Nephron progenitor cell (in vitro differentiated cells): ENCODE measurements at places on chromosomes 12 and 14.

- DNase-seq, result no peak
Observed at GRCh38 chr12:87988534-87988933, 40.7 kb downstream of the C12orf50 start.

DNA sequence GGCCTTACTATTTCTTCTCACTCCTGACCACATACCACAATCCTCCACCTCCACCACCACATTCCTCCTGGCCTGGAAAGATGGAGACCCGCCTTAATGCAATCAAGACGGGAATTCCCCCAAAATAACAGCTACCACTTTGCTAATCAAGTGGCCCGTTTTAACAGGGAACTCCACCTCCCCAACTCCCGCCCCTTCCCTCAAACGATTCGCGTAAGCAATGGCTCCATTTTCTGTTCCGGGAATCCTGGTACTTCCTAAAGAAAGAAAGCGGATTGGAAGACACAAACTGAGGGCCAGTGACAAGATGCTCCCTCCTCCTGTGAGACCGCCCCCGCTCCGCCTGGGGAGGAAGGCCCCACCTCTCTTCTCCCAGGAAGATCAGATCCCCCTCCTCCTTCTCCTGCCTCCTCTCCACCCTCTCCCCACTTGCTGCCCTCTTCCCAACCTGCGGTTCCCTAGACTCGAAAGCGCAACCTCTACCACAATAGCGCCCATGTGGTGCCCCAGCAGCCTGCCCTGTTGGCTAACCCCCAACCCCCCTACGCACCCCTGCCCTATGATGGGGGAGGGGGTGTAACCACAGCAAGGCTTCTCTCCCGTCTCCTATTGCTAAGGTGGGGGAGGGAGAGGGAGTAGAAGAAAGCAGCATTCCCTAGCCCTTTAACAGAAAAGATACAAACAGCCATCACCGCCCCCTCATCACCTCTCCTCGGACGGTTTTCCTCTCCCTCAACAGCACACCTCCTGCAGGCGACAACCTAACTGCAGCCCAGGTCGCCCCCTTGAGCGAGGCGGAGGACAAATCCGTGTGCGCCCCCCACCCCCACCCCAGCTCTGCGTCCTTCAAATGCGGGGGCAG, 777 bp downstream of the ARF3 start:
- peak; percentile 80 for DNase-seq

GRCh38 chr12:104792570-104792969, 165.5 kb downstream of the SLC41A2 start:
- DNase-seq, result no peak

GRCh38 chr12:7369274-7369729, 65.4 kb downstream of the ACSM4 start:
- no peak for DNase-seq

GRCh38 chr12:107622001-107622400, 63.6 kb upstream of the PWP1 start:
- DNase-seq, result peak; percentile 26

GRCh38 chr12:63882844-63883243, 38.3 kb downstream of the SRGAP1 start:
- peak; percentile 47 for DNase-seq

GRCh38 chr12:92539976-92540781, 162.6 kb upstream of the PLEKHG7 start:
- DNase-seq, result peak; percentile 25

- peak; percentile 19 for DNase-seq
Observed at GRCh38 chr12:14854586-14855183, 11.4 kb upstream of the ART4 start.

DNA sequence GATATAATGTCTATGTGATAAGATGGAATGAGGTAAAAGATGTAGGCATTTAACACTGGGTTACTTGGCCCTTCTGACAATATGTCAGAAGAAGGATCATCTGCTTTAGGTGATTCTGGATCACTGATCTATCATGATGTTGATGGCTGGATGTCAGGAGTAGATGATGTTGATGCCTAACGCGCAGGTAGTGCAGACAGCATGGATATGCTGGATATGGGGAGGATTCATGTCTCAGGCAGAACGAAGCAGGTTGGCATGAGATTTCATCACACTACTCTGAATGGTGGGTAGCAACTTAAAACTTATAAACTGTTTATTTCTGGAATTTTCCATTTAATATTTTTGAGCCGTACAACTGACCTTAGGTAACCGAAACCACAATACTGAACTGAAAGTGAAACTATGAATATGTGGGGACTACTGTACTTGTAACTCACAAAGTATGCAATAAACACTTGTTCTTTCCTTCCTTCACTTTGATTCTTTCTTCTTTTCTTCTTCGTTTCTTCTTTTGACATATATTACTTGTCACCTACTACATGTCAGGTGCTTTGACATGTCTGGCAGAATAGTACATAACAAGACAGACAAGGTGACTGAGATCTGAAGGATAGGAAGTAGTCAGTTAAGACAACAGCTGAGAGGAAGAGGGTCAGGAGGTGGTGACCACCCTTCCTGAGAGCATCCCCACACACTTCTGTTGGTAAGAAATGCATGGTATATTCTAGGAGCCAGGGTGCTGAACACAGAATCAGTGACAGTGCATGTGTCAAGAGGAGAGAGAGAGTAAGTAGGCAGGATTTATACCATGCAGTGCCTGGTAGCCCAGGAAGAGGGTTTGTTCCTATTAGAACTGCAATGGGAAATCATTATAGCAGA, 238.8 kb downstream of the PPFIA2 start:
- DNase-seq, result no peak

GRCh38 chr12:63917864-63918799, 73.6 kb downstream of the SRGAP1 start:
- DNase-seq, result peak; percentile 38

DNA sequence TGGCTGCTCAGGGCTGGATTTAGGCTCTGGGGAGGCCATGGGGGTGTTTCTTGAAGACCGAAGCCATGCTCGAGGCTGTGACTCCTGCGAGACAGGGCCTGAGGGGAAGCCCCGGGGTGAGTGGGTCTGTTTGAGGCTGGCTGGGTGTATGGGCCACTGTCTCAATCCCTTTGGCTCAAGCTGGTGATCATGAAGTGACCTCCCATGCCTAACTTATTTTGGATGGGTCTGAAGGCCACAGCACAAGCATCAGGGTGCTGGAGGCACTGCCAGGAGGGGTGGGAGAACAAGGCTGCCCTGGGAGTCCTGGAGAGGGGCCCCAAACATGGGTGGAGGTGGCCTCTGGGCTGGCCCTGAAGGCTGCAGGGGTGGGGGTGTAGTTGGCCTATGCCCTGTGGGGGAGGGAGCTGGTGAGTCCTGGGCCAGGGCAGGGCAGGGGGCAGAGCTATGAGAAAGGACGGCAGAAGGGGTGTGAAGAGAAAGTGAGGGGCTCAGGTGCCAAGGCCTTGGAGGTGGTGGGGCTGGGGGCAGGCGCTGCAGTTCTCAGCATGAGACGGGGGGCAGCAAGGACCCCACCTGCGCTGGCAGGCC, 100.9 kb downstream of the KIF26A start:
- DNase-seq, result no peak

- DNase-seq, result no peak
Observed at GRCh38 chr12:122866950-122867607, 28.8 kb downstream of the VPS37B start.

DNA sequence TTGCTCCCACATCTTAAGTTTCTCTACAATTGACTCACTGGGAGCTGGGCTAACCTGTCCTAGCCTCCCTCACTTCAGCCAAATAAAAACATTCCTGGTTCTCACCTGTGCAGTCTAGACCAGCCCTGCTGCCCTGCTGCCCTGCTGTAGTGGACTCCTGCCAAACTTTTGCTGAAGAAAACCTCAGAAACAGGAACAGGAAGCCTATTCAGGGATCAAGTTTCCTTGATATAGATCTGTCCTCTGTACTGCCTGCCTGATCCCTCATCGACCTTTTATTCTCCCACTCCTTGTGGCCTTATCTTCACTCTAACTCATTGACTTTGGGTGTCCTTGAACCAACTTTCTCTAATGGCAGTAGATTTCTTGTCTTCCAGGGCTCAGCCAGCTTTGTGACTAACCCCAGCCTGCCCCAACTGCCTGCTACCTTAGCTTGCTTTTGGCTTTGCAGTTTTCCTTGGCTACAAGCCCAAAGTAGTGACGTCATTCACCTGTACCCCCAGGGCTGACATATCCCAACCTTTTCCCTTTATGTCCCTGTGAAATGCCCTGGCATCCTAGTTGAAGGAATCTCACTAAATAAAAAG, 234.8 kb downstream of the DUSP6 start:
- no peak for DNase-seq

GRCh38 chr12:111573476-111573875, 25.6 kb downstream of the ATXN2 start:
- DNase-seq, result no peak

- peak; percentile 43 for DNase-seq
Observed at GRCh38 chr12:109310247-109311125, 1.4 kb upstream of the FOXN4 start.

- no peak for DNase-seq
Observed at GRCh38 chr14:72925815-72926291, 411 bp upstream of the DCAF4 start.
